Hair follicular keratinocyte (primary cell): ENCODE measurements at places on chromosomes 12 and 14. TPM values are rescaled to one million over a fixed set of nuclear protein-coding genes. Genes with fewer than 3 reads are reported as not detected.

The RIPK3 gene
- total RNA-seq, result 5.4 and 8.0 TPM in 2 replicates

The IRF9 gene
- total RNA-seq, result 22.3 and 67.3 TPM in 2 replicates

The KRT72 gene
- total RNA-seq, result not detected in 2 replicates

The FOXG1 gene
- total RNA-seq, result not detected in 2 replicates

The MDP1 gene
- 11.4 and 18.3 TPM in 2 replicates for total RNA-seq

The SLC16A7 gene
- total RNA-seq, result 5.2 and 6.0 TPM in 2 replicates

The SLC25A47 gene
- total RNA-seq, result not detected in 2 replicates
